ENCODE measurements at places on chromosomes 7 and 10.

GRCh38 chr10:6607182-6607581 is 27.1 kb upstream of the PRKCQ start:
- DNase-seq: no peak

DNA sequence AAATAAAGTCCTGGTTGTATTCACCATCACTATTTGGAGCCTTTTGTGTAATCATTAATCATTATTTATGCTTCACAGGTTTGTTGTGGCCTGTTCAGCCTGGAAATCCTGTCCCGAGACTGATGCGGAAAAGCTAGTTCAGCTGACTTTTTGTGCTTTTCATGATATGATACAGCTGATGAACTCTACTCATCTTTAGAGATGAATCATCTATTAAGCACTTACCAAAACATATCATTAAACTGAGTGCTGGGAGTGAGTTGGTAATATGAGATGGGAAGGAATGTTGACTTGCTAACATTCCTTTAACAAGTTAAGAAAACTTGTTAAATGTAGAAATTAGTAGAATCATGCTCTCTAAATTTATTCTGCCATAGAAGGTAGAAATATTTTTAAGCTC is 53.0 kb downstream of the CROT start:
- no peak for DNase-seq

DNA sequence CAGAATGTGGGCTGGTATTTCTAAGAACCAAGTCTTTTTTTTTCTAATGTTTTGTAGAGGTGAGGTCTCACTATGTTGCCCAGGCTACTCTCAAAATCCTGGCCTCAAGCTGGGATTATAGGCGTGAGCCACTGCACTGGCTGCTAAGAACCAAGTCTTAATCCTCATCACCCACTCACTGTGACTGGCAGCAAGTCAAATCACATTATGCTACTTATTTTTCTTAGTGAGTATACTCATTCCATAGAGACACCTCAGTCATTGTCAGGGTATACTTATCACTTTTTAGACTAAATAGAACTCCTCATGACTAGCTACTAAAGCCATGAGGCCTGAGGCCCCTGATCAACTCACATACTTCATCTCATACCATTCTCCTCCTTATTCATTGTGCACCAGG is 116.1 kb downstream of the STRA8 start:
- DNase-seq: no peak

DNA sequence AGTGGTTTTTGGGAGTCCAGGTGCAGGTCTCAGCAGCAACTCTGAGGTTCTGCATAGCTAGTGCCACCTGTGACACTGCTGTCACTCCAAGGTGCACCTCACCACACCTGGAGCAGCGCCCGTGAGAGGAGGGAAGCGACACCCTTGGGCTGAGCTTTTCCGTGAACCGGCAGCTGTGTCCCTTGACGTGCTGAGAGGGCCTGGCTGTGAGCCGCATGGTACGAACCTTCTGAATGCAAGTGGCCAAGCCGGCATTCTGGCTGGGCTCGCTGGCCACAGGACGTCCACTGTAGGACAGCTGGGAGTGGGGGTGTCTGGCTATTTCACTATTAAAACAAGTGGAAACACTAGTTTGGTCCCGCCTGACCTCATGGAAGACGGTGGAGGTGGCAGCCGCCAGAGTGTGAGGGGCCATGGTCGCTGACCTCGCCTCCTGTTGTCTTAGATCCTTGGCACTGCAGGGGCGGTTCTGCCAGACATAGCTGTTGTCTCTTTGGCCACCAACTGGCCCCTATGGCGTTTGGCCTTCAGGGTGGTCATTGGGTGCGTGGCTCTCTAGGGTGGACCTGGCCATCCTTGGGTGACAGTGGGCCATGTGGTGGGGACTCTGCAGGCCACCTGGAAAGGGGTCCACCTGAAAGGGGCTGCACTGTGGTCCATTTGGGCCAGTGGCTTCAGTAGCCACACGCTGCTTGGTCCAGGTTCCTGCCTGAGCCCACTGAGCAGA is 12.9 kb downstream of the INPP5A start:
- DNase-seq: no peak

- no peak for DNase-seq
These were observed 4.0 kb downstream of the BAMBI start for GRCh38 chr10:28681291-28681763.

GRCh38 chr7:37198041-37198905 is 250.4 kb downstream of the ELMO1 start:
- no peak for DNase-seq

- DNase-seq: peak; percentile 76
These were observed 23.8 kb upstream of the IFIT2 start for GRCh38 chr10:89278034-89278535.

- peak; percentile 89 for DNase-seq
These were observed at the start of gene NSUN5 for GRCh38 chr7:73308665-73309214. TSS of gene NSUN5 (minus strand) at chr7:73308826. CDS start at chr7:73308790, 36 bp downstream.

DNA sequence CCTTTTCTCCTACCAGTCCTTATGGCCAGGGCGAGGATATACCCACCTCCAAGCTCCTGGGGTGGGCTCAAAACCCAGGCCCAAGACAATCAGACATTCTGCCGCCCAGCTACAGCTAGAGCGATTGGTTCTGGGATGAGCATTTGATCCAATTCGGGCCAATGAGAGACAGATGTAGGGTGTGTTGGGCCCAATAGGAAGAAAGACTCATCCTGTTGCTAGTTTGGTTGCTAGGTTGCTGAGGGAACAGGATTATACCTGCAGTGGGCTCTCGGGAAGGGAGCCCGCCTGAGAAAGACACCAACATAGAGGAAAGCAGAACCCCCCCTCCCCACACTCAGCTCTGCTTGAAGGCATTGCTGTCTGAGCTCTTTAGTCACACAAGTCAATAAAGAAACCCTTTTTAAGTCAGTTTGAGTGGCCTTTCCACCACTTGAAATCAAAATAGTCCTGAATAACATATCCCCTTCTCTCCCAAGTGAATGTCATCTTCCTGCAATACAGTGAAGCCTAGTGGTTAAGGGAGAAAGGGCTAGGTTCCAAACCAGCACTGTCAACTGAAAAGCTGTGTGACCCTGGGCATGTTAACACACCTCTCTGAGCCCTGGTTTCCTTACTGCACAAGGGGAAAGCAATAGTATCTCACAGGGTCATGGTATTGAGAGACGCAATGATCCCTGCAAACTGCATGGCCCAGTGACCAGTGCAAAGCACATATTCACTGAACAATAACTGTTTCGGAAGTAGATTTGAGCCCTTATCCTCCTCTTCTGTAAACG is 21.8 kb downstream of the ITPRIP start:
- no peak for DNase-seq

GRCh38 chr7:116836911-116837310 is 25.5 kb upstream of the CAPZA2 start:
- peak; percentile 31 for DNase-seq

DNA sequence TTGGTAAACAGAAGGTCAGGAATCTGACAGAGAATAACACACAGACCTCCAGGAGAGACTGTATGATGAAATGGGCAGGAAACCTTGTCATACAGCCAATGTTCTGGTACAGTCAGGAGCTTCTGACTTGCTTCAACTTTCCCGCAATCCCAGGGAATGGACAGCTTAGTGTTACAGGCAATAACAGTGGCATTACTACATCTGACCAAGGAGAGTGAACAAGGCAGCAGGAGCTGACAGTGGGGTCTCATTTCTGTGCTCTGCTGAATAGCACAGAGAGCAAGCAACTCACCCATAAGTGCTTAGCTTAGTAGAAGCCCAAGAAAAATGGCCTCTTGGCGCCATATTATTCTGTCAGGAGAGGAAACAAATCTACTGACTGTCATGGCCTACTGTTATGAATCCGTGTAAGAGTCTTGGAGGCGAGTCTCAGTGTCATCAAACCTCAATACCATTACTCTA is 186.2 kb upstream of the MTPN start:
- no peak for DNase-seq

DNA sequence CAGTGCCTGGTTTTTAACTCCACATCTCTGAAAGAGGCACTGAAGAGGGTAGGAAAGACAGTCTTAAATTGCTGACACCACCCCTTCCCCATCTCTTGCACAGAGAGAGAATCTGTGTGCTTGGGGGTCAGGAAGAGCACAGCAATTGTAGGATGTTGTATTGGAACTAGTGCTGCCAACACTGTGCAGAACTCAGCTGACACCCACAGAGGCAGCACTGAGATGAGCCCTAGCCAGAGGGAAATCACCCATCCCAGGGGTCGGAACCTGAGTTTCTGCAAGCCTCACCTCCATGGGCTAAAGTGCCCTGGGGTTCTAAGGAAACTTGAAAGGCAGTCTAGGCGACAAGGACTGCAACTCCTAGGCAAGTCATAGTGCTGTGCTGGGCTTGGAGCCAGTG is 11.0 kb upstream of the TNKS2 start:
- no peak for DNase-seq

- no peak for DNase-seq
These were observed 2.5 kb upstream of the ZNF33A start for GRCh38 chr10:38007991-38008390.

DNA sequence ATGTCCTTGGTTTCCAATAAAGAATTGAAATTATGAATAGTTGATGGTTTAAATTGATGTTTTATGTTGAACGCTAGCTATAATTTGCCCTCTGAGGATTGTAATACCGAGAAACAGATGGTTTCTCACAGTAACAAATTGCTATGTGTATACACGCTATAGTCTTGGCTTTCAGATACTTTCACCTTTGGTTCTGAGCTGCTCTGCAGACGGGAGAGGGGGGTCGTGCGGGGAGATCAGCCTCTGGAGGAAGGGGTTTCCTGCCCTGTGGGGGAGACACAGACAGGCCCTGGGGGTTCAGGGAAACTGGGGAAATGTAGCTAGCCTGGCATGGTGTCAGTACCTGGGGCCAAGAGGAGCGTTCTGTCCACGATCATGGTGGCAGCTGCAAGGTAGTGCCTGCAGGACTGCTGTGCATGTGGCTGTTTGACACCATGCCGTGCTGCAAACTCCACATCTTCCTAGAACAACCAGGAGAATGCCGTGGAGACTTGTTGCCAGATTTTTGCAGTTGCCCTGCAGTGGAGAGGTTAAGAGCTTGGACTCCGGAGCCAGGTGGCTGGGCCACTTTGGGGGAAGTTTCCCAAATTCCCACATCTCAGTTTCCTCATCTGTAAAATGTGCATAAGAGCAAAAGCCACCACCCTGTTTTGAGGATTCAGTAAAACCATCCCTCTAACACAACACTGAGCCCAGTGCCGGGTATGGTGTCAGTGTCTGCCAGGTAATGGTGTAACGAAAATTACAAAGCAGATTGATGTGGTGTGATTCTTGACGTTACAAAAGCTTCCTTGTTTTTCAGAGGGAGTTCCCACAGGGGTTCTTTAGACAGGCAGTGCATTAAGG is 167.9 kb downstream of the CUX1 start:
- no peak for DNase-seq

DNA sequence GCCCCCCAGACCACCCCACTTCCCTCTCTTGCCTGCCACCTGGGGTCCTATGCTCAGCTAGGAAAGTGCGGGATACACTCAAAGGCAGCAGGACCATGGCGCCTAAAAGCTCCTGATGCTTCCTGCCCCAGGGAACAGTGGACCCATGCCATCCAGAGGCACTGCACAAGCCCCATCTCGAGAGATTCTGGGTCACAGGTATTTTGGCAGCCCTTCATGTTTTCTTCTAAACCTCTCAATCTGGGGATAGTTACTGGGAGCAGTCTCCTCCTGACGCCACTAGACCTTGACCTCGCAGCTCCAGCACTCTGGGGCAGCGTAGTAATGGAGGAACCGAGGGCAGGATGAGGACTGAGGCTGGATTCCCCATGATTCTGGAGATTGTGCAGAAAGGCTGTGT is 107.1 kb downstream of the GRK5 start:
- no peak for DNase-seq

DNA sequence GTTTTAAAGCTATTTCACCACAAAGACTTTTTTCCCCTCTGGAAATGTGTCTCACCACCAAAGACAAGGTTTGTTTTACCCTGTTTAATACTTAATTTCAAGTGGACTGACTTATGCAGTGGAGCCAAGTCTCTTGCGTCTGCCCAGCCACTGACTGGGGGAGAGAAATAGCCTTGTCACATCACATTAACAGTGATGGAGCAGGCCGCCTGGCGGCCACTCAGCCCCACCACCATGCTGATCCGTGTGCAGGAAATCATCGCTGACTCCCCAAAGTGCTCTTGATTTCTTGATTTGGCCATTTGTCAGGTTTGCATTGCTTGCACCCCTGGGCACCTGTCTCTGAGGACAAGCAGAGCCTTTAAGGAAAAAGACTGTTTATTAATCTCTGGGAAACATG is 334.1 kb downstream of the GLRX3 start:
- DNase-seq: no peak

GRCh38 chr7:75988568-75989499 is 5.6 kb downstream of the TMEM120A start:
- DNase-seq: no peak

DNA sequence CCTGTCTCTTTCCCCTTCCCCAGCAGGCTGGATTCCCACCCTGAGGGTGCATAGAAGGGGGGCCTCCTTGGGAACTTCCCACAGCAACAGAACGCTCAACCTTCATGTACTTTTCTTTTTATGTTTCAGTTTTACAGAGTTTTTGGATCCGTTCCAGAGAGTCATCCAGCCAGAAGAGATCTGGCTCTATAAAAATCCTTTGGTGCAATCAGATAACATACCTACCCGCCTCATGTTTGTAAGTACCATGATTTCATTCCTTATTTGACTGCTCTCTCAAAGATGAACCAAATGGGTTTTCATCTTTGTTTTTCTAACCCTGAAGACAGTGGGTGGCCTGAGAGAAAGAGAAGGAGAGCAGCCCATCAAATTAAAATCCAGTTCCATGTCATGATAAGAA is 46.7 kb downstream of the PLPP4 start:
- no peak for DNase-seq

GRCh38 chr10:19014034-19014433 is 34.6 kb upstream of the MALRD1 start:
- DNase-seq: peak; percentile 14

DNA sequence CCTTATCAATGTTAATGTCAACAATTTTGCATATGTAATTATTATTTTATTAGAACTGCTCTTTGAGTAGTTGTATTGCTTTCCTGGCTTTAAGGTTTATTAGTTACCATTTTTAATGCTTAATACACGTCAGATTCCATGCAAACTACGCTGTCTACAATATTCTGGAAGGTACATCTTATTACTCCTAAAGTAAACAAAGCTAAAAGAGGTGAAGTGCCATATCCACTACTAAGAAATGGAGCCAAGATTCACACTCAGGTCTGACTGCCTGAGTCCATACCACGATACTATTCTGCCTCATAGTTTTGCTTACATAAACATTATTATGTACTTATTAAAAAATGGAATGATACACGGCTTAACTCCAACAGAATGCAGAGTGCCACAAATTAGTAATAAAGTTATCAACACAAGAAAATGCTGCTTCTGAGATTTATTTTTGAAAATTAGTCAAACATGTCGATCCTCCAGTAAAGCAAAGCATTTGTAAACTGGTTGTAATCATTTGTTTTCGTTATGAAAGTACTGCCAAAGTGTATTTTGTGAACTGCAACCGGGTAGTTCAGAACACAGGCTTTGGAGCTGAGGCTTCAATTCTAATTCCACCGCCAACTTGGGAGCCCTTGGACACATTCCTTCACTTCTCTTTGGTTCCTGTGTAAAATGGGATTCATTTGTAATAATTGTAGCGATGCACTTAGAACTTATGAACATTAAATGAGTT is 1.1 kb upstream of the DMTF1 start:
- DNase-seq: no peak

GRCh38 chr10:5343979-5344378 is 20.8 kb upstream of the UCN3 start:
- DNase-seq: no peak

GRCh38 chr7:127525866-127526480 is 59.4 kb downstream of the GCC1 start:
- DNase-seq: no peak
